ENCODE measurements at places on chromosomes 12 and 14.

DNA sequence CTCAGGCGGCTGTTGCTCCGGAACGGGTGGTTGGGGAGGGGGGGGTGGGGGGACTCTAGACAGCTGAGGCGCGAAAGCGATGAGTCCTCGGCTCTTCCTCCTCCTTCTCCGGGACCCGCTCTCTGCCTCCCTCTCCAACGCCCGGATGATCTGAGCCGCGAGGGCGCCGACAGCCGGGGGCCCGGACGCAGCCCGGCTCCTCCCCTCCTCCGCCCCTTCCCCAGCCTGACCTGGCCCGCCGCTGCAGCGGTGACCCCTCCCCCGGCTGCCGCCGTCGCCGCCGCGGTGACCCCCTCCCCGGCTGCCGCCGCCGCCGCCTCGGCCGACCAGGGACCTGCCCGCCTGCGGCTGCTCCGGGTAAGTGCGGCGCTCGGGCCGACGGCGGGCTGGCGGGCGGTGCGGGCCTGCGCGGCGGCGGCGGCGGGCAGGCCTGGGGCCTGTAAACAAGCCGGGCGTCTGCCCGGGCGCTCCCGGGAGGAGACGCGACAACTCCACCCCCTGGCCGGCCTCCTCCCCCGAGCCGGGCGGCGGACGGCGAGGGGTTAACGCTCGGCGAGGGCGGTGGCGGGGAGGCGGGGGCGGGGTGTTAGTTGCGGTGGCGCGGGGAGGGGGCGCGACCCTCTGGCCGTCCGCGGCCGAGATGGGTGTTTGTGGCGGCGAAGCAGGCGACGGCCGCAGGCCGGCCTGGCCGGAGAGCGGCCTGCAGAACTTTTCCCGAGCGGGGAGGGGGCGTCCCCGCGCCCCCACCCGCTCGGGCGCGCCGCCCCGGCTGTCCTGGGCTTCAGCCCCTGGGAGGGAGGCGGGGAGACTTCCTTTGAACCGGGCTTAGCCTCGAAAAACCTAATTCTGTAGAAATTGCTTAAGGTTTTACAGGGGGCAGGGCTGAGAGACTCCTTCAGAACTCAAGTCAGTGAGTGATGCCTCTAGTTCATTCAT is 568 bp downstream of the PPM1A start:
- DNase-seq, result no peak

DNA sequence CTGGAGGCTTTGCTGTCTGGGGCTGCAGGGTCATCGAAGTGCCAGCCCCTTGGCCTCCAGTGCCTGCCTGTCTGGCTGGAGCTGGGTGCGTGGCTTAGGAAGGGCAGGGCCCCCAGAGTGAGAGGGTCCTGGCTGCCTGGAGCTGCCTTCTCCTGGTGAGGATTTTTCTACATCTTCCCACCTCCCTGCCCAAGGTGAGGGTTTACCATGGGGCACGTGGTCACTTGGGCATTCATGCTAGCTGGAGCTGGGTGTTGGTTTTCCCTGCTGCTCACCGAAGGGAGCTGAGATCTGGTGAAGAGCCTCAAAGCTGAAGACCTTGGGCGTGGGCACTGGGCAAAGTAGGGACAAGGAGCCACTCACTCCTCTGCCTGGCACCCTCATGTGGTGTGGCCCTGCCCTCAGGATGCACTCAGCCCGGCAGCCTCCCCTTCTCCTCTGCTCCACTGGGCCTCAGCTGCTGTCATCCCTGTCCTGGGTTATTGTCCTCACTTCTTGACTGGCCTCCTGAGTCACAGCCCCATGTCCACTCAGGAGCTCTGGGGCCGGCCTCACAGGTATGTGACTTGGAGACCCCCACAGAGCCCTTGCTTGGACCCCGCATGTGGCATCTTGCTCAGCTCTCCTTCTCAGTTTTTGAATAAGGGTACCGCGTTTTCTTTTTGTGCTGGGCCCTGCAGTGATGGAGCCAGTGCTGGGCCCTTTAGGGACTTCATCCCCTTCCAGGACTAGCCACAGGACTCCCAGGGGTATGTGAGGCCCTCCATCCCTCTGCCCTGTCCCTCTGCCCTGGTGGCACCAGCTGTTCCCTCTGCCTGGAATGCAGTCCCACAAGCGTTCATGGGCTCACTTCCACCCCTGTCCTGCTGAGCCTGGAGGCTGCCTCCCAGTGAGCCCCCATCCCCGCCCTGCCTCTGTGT is 1.6 kb downstream of the CEP170B start:
- DNase-seq, result no peak

- peak; percentile 36 for DNase-seq
Measured at GRCh38 chr12:111578276-111578970, 20.7 kb downstream of the ATXN2 start.

DNA sequence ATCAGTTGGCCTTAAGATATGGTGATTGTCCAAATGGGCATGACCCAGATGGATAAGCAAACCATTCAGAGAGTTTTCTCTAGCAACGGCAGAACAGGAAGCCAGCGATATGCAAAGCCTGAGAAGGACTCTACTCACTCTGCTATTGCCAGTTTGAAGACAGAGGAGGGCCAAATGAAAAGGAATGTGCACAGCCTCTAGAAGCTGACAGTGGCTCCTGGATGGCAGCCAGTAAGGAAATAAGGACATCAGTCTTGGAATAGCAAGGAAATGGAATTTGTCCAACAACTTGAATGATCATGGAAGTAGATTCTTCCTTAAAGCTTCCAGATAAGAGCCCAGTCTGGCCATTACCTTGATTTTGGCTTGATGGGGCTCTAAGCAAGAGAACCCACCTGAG is 60.0 kb downstream of the TMTC2 start:
- no peak for DNase-seq

GRCh38 chr12:121299662-121300061 is 3.2 kb upstream of the CAMKK2 start:
- no peak for DNase-seq

DNA sequence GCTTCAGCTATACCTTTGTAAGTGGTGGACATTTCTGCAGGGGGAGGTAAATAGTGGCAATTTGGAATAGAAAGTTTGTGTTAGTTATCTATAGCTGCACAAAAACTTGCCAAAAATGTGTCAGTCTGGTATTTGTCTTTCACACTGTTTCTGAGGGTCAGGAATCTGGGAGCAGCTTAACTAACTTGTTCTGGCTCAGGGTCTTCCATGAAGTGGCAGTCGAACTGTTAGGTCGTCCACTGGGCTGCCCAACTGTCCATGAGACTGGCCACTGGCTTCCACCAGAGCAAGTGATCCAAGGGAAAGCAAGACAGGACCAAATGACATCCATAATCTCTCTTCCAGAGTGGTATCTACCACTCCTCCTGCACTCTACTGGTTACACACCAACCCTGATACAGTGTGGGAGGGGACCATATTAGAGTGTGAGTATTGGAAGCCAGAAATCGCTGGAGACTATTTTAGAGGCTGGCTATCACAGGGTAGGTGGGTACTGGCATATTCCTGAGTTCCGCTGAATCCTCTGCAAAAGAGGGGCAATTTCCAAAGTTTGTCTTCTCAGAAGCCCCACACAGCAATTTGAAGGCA is 60.9 kb downstream of the DYRK2 start:
- no peak for DNase-seq

- DNase-seq, result no peak
Measured at GRCh38 chr12:20491290-20491689, 123.0 kb downstream of the PDE3A start.

DNA sequence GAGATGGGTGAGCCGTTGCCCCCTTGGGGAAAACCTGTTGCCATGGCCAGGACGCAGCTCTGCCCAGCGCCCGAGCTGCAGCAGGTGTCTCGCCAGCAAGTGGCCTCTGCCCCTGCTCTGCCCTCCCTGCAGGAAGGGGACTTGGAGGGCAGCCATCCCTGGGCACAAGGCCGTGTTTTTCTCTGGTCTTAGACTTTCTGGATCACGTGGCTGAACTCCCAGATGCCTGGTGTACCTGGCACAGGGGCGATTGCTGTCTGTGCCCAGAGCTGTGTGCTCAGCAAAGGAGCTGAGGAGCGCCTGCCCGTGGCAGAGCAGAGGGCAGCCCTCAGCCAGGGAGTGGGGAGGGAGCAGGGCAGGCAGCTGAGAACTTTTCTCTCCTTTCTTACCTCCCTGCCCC is 38.0 kb downstream of the TMEM63C start:
- no peak for DNase-seq

DNA sequence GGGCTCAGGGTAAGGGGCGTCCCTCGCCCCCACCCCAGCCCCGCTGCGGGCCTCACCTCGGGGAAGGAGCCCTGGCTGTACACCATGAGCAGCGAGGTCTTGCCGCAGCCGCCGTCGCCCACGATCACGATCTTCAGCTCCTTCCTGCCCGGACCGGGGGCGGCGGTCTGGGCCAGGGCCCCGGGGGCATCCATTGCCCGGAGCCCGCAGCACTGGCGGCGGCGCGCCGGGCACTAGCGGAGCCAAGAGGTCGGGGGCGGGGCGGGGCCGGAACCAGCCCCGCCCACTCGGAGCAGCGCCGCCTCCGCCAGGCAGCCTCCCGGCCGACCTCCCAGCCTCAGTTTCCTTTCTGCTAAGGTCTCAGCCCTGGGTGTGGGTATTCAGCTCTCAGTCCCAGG is at the start of gene RHOF:
Gene RHOF, minus strand, starts transcription at position 249 of the 398 bp plus-strand sequence. Its CDS starts 55 bp downstream, at position 194.
- no peak for DNase-seq

DNA sequence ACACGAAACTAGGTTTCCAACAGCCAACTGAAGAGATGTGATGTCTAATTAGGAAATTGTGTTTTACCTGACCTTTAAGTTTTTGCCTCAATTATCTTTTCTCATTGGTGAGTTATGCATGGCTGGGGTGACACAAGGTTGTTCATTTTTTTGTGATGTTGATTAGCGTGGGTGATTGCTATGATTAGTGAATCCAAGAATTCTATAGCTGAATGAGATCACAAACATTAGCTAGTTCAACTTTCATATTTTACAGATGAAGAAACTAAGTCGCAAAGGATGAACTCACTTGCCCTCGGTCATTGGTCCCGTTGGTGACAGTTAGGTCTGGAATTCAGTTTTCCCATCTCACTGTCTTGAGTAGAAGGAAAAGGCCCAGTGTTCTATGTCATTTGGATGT is 32.6 kb upstream of the LMNTD1 start:
- DNase-seq, result no peak

All from skeletal muscle cell (primary cell).